ENCODE measurements at places on chromosomes 16 and 17.

- no peak for DNase-seq
These were observed 14.0 kb downstream of the HERPUD1 start for GRCh38 chr16:56945847-56946527.

GRCh38 chr17:35731917-35732805 lies 722 bp downstream of the RASL10B start:
- DNase-seq: no peak

DNA sequence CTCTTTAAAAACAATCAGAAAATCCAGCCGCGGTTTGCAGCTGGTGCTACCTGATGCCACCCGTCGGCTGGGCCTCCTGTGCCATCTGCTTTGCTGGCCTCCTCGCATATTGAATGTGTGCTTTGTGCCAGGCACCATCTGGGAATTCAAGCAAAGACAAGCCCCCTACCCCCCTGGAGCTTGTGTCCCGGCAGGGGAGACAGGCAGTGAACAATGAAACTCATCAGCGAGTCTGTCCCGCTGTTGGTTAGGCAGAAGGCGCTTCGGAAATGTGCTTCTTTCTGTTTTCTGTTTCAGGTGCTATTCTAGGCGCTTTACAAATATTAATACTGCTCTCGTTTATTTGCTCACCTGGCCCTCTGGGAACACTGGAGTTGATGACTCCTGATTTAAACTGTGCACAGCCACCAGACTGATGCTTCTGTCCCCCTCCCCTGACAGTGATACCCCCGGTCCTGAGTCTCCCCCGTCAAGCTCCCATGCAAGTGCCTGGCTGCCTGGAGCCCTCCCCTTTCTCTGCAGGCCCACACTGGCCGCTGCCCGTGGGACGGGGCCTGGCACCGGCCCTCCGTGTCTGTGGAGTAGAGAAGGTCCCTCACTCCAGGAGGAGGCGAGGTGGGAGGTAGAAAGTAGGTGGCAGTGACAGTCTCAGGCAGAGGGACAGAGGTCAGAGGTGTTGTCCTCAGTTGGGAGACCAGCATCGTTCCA lies 126.1 kb upstream of the PLCG2 start:
- no peak for DNase-seq

- no peak for DNase-seq
These were observed 60.1 kb downstream of the SRCIN1 start for GRCh38 chr17:38545531-38546225.

- no peak for DNase-seq
These were observed 30.8 kb downstream of the NDEL1 start for GRCh38 chr17:8466456-8466855.

DNA sequence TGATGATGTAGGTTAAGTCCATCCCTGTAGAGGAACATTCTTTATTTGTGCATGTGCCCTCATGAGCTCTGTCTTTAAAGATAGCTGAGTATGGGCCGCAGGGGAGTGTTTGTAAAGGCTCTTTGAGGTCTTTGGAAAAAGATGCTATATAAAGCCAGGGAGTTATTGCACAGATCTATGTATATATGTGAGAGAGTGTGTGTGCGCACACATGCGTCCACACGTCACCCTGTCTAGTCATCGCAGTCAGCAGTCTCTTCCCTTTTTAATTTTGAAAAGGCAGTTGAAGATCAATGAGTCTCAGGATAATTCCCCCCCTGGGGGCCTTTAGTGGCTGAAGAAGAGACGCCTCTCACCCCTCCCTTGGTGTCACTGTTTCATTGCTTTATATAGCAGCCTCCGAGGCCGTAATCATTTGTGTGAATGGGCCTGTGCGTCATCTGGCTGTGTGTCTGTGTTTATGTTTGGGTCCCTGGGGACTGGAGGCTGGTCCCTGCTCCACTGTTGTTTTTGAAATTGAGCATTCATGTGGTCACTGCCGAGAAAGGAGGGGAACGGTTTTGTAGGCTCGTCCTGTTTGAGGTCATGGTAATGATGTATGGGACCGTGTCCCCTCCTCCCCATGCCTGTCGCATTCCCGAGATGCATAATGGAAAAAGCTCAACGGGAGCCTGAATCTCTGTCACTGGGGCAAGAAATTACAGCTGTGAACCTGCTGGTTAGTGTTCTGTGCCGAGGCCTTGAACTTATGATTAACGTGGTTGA lies 143.9 kb downstream of the SNX29 start:
- no peak for DNase-seq

DNA sequence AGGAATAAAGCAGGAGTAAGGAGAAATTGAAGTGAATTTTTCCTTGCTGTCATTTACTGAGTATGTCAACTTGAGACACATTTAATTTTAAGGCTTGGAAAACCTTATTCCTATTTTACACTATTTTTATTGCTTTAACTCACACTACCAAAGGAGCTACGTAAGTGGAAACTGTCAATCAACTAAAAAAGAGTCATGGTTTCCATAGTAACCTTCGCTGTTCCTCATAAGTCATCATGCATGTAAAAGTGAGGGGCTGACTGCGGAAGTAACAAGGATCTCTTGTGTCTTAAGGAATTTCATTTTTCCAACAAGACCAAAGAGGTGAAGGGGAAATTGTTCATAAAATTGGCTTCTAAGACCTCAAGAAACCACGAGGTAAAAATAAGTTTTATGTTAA lies 516.2 kb upstream of the CA10 start:
- DNase-seq: no peak

- no peak for DNase-seq
These were observed 5.3 kb upstream of the FOXN1 start for GRCh38 chr17:28500712-28501379.

DNA sequence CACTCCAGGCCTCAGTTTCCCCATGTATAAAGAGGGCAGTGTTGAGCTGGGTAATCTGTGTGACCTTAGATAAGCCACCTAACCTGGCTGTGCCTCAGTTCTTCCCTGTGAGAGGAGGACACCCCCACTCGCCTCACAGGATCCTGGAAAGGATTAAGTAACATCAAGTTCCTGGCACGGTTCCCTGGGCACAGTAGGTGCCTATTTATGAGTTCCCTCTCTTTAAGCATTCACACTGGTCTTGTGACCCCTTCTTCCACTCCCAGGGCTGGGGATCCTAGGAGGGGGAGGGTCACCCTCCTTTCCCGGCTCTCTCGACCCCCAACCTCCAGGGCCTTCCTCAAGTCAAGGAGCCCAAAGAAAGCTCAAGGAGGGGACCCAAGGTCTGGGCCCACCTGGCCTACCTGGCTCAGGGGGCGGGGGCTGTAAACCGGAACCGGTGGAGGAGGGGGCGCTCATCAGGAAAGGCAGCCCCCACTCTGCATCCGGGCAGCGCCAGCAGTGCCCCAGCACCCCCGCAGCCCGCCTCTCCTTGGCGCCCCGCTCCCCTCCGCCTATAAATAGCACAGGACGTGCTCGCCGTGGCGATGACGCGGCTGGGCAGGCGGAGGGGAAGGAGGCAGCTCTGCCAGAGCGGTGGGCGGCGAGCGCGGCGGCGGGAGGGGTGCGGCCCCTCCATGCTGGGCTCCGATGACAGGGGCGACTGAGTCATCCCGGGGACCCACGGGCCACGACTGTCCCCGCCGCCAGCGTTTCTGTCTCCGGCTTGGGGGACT lies 9.4 kb downstream of the RPL19 start:
- DNase-seq: peak; percentile 53

Measured in T-cell (primary cell).